ENCODE measurements at places on chromosomes 12 and 14.

- DNase-seq, result no peak
Measured at GRCh38 chr14:101402936-101403660, 158.2 kb upstream of the DIO3 start.

DNA sequence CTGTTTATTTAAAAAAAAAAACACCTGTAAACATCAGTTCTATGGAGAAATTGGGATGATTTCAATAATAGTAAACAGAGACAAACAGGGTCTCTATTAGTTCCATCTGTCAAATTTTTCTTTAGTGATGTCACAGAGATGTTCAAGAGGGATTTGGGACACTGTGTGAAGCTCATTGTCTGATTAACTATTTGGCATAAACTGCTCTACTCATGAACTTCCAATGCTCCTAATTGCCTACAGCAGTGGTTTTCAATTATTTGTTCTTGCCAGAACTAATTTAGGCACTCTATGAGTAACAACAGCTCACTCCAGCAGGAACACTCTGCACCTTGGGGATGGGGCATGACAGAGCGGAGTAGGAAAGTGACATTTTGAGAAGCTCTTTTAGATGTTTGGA, 250.1 kb upstream of the PRKD1 start:
- DNase-seq, result no peak

- no peak for DNase-seq
Measured at GRCh38 chr12:104570174-104570907, 113.6 kb downstream of the CHST11 start.

DNA sequence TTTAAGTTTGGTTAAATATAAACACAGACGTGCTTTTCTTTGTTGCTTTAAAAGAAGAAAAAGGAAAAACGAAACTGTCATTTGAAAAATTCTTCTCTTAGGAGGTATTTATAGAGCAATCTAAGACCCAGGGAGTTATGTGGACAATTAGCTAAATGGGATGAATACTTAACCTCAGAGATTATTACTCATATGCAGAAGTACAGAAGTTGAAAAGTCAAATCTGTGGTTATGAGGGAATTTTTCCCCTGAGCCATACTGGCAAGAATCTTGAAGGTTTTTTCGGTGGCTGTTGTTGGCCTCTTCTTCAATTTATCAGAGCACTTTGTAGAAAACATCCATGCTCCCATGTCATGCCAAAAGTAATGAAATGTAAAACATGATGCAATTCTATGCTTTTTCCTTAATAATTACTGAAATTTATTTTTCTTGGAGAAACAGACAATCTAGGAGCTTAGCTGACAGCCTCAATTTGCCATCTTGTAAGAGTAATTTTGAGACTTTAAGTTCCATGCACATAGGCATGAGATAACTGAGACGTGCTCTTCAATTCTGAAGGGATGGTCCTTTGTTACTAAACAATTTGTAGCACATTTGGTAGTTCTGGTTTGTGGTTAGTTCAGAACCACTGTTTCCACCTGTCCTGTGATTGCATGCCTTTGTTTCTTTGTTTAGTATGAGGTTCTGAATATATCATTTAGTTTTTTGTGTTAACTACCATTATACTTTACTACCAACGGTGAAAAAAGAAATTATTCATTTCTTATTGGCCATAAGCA, 126.6 kb downstream of the BCAT1 start:
- no peak for DNase-seq

GRCh38 chr14:31232081-31232480, 24.5 kb upstream of the HECTD1 start:
- DNase-seq, result no peak

DNA sequence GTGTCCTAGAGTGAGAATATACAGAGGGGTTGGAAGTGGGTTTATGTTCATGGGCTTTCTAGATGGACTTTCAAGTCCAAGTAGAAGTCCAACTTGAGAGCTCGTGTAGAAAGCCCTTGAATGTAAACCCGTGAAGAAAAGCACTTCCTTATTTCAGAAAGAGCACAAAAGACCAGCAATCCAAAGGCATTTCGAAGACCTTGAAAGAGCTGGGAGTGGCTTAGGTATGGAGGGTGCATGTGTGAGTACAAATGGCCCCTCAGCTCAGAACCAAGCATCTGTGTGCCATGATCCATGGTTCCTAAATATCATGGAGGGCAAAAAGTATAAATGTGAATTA, 160.7 kb downstream of the ETV6 start:
- no peak for DNase-seq

- no peak for DNase-seq
Measured at GRCh38 chr14:93083917-93084316, 31.8 kb downstream of the ITPK1 start.

DNA sequence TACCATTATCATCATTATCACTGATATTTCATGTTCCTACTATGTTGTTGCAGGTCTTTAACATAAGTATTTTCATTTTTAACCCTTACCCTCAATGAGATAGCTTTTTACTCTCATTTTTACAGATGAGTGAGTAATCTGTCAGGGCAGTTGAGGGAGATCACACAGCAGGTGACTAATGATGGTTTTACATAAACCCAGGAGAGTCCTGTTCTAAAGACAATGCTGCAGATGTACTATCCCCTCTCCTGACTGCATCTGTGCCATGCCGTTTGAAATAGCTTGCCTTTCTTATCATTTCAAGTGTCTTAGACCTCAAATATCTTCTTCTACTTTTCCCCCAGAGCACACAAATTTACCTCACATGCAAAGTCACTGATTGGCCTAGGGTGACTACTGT, 1552.1 kb upstream of the SEL1L start:
- no peak for DNase-seq

- DNase-seq, result no peak
Measured at GRCh38 chr12:14369311-14369710, 3.8 kb downstream of the ATF7IP start.

- DNase-seq, result no peak
Measured at GRCh38 chr14:55819610-55820304, 239.8 kb downstream of the KTN1 start.

- no peak for DNase-seq
Measured at GRCh38 chr12:6792522-6793201, 3.3 kb downstream of the CD4 start.

- no peak for DNase-seq
Measured at GRCh38 chr12:116433249-116433648, 125.9 kb upstream of the MAP1LC3B2 start.

- no peak for DNase-seq
Measured at GRCh38 chr14:54603362-54603761, 36.4 kb downstream of the SAMD4A start.

DNA sequence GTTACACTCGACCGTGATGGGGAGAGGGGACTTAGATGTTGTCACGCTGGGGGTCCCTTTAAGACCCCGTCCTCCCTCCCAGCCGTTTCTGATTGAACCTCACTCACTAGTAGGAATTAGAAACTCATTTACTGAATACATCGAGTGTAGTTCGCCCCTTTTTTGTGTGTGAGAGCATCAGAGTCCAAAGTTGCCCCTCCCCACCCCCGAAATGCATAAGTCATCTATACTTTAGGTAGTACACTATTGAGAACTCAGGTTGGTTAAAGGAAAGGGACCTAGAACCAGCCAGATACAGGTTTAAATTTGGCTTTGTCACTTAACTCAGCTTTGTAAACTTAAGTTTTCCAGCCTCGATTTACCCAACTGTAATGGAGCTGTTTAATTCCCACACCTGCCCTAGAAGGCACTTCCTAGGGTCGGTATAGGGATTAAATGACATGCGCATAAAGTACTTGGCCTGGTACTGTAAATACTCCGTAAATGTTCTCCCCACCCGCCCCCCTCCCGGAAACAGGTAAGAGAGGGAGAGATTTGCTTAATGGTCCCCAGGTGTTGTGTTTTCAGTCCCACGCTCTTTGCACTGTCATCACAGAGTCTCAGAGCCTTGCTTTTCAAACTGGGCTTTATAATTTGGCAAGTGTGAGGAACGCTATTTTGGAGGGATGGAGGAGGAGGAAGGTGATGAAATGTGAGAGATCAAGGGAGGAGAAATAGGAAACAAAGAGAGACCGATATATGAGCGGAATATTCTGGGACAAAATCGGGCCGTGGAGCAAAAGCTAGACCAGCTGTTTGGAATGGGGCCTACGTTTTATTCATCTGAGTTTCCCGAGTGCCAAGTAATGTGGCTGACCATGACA, 897 bp downstream of the SUDS3 start:
- DNase-seq, result no peak

GRCh38 chr14:21880918-21881317, 207.3 kb upstream of the OR4E1 start:
- no peak for DNase-seq

DNA sequence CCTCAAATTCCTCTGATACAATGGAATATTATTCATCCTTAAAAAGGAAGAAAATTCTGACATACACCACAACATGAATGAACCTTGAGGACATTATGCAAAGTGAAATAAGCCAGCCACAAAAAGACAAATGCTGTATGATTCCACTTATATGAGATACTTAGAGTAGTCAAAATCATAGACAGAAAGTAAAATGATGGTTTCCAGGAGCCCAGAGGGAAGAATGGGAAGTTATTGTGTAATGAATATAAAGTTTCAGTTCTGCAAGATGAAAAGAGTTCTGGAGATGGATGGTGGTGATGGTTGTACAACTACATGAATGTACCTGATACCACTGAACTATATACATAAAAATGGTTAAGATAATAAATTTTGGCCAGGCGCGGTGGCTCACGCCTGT, 18.3 kb downstream of the VWF start:
- DNase-seq, result no peak

DNA sequence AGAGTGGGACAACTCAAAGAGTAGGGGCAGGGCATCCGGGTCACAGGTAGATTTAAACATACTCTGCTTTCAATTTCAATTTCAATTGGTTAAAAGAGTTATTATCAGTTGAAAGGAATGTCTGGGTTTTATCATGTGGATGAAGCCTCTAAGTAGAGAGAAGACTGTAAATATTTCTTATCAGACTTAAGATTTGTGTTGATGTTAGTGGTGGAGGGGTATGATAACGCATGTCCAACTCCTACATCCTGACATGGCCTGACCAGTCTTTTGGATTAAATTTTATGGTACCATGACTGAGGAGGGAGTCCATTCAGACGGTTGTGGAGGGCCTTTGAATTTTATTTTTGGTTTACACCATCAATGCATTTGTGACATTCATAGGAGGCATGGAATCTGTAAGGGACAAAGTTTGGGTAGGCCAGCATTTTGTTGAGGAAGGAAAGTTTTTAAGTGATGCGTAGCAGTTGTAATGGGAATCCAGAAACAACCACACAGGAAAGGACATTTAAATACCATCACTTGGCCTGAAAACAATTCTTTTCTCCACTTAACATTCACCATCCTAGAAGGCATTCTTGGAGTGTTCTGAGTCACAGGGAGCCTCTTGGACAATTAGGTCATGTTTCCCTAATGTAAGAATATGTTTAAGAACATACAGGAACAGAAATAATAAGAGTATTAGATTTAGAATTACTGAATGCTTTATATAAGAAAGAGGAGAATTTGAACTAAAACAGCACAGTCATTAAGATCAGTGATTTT, 371.9 kb downstream of the ATP23 start:
- DNase-seq, result no peak

- no peak for DNase-seq
Measured at GRCh38 chr14:91374287-91374878, 43.2 kb downstream of the CCDC88C start.

GRCh38 chr12:113030875-113031525, 25.5 kb upstream of the DTX1 start:
- peak; percentile 2 for DNase-seq

- DNase-seq, result no peak
Measured at GRCh38 chr12:26750531-26751175, 82.3 kb downstream of the ITPR2 start.

GRCh38 chr14:30822080-30822571, 52.2 kb upstream of the COCH start:
- DNase-seq, result no peak

GRCh38 chr12:107331912-107332311, 238.6 kb upstream of the CRY1 start:
- no peak for DNase-seq

- DNase-seq, result no peak
Measured at GRCh38 chr12:19312637-19313036, 126.7 kb upstream of the AEBP2 start.

- no peak for DNase-seq
Measured at GRCh38 chr12:106150555-106150954, 11.8 kb upstream of the NUAK1 start.

GRCh38 chr12:16946704-16947103, 340.7 kb upstream of the LMO3 start:
- DNase-seq, result no peak

- DNase-seq, result no peak
Measured at GRCh38 chr12:13088496-13088895, 15.0 kb downstream of the GSG1 start.

- DNase-seq, result no peak
Measured at GRCh38 chr12:93824514-93825500, 147.6 kb downstream of the CRADD start.

GRCh38 chr14:23478109-23478759, 8.7 kb downstream of the NGDN start:
- DNase-seq, result peak; percentile 3

GRCh38 chr12:16168078-16168477, 109.4 kb downstream of the SLC15A5 start:
- no peak for DNase-seq

GRCh38 chr14:48027115-48027514, 351.7 kb upstream of the MDGA2 start:
- DNase-seq, result no peak

DNA sequence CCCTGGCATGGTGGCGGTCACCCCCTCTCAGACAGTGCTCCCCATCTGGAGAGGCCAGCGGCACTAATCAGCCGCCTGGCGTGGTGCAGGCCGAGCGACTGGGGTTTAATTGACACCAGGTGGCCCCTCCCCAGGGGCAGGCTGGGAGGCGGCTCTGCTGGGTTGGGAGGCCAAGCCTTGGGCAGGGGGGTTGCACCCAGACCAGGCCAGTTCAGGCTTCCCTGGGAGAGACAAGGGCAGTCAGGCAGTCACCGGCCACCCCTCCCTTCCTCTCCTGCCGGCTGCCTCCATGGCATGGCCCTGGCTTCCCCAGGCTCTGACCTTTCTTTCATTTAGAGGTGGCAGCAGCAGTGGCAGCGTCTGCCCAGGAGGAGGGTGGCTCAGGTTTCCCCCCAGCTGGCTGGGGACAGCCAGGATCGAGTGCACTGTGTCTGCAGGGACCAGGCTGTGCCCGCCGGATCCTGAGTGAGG, 78.1 kb upstream of the NOS1 start:
- no peak for DNase-seq

- DNase-seq, result no peak
Measured at GRCh38 chr12:111435661-111436201, 30.0 kb downstream of the SH2B3 start.

DNA sequence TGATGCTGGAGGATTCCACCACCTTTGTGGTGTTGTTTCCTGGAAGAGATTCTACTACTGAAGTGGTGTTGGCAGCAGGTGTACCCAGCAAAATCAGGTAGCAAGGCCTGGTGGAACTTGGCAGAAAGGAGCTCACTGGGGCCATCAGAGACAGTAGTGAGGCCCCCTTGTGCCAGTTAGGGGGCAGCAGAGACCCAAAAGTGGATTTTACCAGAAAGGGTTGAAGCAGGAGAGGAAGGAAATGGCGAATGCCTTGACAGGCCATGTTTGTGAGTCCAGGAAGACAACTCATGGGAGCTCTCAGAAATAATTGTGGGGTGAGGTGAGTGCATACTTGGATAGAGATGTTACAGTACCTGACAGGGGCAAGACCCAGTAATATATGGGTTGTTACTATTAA, 137.7 kb upstream of the FGD4 start:
- no peak for DNase-seq

All from anterior cingulate cortex (tissue), 58 donors.